Activated CD8-positive, alpha-beta T cell treated with anti-CD3 and anti-CD28 coated beads, Interleukin-2, amount 10 ng/mL, durations not matched to agents 7 days and 5 days (primary cell): ENCODE measurements at places on chromosomes 7 and 10. TPM values are rescaled to one million over a fixed set of nuclear protein-coding genes. Genes with fewer than 3 reads are reported as not detected.

The TAS2R5 gene
- 0.99 TPM for total RNA-seq

- DNase-seq = no peak
Observed at GRCh38 chr7:28823582-28823981, 134.5 kb downstream of the TRIL start.

- no peak for DNase-seq
Observed at GRCh38 chr10:88404133-88404532, 179.0 kb downstream of the RNLS start.

GRCh38 chr7:23925088-23925487 is 215.1 kb downstream of the STK31 start:
- DNase-seq = no peak

- DNase-seq = no peak
Observed at GRCh38 chr10:44960482-44961229, 1.1 kb downstream of the RASSF4 start.

DNA sequence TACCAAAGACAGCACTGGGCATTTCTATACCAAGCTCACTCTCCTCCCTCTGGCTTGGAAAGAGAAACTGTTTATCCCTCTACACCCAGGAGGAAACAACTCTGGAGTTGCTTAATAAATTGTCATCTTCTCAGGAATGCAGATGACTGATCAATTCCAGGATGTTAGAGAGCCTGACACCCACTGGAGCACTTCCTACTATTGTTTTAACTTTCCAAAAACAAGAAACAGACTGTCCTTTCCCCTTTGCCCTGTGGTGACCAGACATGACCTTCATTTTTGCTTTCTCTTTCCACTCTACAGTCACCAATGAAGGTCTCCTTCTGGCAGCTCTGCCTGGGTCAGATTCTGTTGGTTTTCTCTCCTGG is 19.6 kb downstream of the GIMAP4 start:
- no peak for DNase-seq

- DNase-seq = no peak
Observed at GRCh38 chr7:153887749-153888569, 164.2 kb upstream of the DPP6 start.

DNA sequence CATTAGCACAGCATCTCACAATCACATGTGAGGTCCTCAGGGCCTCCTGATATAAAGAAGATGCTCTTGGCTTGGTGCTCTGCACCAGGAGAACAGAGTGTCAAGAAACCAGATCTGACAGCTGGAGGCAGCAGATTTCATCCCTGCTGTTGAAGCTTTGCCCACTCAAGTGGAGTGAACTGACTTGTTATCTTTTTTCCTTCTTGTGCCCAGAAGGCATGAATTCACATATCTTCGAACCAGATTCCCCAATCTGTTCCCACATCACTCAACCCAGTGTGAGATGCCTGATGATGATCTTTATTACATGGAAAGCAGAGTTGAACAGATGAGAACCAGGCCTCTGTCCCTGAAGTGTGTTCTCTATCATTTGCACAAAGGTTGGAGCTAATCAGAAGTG is 521.0 kb downstream of the SORCS1 start:
- no peak for DNase-seq

DNA sequence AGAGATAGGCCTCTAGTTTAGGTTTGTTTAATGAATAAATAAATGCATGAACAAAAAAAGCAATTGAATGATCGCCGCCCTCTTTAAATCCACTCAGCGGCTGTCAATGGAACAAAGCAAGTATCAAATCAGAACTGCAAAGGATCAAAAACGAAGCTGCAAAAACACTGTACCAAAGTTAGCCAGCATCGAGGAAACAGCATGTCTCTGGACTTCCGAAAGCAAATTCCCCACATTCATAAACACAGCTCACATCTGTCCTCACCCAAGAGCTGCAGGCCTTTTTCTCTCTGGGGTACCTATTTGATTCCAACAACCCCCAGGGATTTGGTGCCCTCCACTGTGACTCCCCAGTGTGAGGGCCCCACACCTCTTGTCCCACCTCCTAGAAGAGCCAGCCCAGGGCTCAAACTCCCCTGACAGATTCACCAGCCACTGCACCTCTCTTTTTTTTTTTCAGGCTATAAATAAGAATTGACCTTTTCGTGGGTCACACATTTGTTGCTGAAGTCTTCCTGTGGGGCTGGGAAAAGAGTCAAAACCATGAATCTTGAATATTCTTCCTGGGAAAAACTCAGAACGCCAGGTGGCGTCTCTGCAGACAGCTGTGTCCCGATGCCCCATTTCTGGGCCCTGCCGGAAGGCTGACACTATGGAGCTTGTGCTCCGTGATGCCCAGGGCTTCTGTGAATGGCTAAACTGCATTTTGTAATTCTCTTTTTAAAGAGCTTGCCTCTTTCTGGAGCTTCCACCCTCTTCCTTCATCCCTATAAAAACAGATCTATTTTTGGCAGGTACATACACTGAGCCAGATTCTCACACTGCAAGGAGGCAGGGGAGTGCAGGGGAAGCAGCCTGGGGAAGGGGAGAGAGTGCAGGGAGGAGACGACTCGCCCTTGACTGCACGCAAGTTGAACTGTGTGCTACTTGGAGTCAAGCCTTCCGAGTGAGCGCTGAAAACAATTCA is 51.7 kb downstream of the HSPA12A start:
- no peak for DNase-seq

GRCh38 chr7:33903791-33904680 is 1.3 kb upstream of the BMPER start:
- peak; percentile 21 for DNase-seq

GRCh38 chr10:51675088-51675487 is 24.3 kb downstream of the CSTF2T start:
- no peak for DNase-seq
